ENCODE measurements at places on chromosomes 16 and 17.

GRCh38 chr17:34851961-34852540, 109.2 kb downstream of the CCT6B start:
- DNase-seq = no peak

- DNase-seq = peak; percentile 95
Measured at GRCh38 chr16:4411684-4412083, 4.7 kb downstream of the CORO7 start.

DNA sequence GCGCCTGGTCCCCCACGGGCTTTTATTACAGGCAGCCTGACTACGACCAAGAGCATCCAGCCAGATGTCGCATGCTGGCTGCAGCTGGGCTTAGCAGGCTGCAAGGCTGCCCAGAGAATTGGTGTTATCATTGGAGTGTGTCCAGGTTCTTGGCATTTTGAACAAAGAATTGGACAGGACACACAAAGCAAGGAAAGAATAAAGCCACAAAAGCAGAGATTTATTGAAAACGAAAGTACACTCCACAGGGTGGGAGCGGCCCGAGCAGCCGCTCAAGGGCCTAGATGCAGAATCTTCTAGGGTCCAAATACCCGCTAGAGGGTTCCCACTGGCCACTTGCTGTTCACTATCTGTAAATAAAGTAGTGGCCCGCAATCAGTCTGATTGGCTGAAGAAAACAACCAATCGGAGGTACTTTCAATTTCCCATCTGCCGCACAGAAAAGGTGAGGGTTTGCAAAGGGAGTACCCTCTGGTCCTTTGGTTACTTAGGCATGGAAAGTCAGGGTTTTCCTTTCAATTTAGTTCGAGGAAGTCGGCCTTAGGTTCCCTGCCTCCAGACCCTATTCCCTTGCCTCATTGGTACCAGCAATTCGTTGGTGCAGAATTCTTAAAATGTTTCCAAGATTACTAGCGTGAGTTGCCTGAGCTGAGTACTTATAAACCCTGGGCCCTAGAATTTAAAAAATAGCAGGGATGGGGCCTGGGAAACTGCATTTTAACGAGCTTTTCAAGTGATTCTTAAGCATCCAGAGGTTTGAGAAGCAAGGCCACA, 38.5 kb upstream of the CNEP1R1 start:
- no peak for DNase-seq

GRCh38 chr16:85752511-85753420, 1.9 kb upstream of the C16orf74 start:
- no peak for DNase-seq

- DNase-seq = no peak
Measured at GRCh38 chr17:65039336-65039988, 17.1 kb downstream of the GNA13 start.

DNA sequence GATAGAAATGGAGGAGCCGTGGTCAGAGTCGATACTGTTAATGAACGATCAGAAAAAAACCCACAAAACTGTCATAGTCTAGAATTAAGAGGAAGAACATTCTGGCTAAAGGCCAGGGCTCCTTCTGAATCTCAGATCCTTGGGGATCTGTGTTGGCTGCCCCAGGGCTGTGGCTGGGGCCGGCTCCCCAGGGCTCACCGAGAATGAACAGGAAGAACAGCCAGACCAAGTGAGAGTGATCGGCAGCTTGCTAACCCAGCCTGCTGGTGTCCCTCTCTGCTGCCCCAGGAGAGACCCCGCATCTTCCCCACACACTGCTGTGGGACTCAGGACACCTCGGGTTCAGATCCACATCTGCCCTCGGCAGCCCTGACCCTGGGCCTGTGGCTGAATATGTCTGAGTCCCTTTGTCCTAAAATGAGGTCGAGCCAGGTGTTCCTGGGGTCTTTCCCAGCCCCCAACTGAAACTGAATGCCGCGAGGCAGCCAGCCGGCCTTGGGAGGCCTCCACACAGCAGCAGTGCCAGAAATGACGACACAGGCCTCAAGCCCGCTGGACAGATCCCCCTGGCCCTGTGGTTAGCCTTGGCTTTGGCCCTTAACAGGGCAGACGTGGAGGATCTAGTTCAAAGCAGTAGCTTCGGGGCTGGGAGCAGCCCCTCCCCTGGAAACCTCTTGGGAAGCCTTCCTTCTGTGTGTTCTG, 23.9 kb upstream of the CLEC18A start:
- DNase-seq = peak; percentile 38

GRCh38 chr17:67055811-67056745, 11.7 kb downstream of the CACNG1 start:
- DNase-seq = no peak

DNA sequence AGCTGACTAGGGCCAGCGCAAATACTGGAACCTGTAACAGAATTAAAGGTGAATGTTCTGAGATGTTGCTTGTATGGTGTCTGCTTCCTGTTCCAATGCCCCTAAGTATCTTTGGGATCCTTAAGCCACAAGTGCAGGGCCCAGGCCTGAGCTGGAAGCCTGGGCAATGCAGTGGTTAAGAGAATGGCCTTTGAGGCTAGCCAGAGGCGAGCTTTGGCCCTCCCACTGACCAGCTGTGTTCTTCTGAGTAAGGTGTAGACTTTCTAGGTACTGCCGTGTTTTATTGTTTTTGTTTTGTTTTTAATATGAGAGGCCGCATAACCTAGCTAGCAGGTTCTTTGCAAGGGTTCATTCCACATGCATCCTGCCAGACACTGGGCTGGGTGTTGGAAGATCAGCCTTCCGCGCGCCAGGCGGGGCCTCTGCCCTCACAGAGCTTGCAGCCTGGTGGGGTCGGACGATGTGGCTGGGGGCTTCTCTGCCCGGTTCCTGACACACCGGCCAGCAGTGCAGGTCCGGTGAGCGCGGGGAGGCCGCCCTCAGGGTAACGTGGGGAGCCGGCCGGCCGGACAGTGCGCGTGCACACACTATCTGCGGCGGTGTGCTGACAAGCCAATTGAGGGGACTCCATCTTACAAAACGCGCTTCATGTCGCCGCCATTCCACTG, 551 bp upstream of the MLX start:
- DNase-seq = no peak

DNA sequence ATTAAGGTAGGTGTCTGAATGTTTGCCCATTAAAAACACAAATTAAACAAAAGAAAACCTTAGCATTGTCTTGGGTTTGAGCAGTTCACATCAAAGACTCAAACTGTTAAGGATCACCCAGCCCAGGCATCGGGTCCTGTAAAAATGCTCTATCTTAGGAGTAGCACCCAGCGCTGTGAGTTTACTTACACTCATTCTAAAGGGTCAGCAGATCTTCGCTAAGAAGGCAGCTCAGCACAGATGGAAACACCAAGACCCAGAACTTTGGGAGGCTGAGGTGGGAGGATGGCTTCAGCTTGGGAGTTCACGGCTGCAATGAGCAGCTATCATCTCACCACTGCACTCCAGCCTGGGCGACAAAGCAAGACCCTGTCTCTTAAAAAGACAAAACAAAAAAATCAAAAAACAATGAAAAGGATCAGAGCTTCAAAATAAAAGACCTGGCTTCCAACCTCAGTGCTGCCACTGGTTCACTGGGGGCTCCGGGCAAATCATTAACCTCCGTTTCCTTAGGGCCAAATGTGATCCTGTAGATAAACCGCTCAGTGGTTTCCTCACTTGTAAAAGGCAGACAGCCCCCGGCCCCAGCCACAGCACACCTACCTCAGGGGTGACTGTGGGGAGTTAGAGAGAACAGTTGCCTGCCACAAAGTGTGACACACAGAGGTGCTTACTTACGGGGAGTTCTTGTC, 11.1 kb downstream of the COG1 start:
- DNase-seq = no peak

GRCh38 chr17:73833775-73834488, 189.7 kb upstream of the SDK2 start:
- DNase-seq = no peak

- no peak for DNase-seq
Measured at GRCh38 chr16:46836534-46837530, 5.9 kb upstream of the C16orf87 start.

DNA sequence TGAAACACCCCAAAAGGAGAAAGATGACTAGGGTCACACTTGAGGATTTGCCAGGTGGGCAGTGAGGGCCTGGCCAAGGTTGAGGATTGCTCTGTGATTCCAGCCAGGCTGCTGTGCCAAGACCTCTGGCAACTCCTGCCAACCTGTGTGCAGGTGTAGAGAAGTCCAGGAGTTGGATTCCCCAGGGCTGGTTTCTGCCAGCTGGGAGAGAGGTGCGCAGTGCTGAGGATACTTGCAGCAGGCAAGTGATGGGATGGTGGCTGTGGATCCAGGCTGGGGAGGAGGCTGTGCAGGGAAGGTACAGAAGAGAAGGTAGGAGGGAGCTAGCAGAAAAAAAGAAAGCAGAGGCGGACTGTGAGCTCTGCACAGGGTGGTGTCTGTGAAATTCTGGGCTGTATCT, 6.6 kb downstream of the RIPOR1 start:
- no peak for DNase-seq

DNA sequence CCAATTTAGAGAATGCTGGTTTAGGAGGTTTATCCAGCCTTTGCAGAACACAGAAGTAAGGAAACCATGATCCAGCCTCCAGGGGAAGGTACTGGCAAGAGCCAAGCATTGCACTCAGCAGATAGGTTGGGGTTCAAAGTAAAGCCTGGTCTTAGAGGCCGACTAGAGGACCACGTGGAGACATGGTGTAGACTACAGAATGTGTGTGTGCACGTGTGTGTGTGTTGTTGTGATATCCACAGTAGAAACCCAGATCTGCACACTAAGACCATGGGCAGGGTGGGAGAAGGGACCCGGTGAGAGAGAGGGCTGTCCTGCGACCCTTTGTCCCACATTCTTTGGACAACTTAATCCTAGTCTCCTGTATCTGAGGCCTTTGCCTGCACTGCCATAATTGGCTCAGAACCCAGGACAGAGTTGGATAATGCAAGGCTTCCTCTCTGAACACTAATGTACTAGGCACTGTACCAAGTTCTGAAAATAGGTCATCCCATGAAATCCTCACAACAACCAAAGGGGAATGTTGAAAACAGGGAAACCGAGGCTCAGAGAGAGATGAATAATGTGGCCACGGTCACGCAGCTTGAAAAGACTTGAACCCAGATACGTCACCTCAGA, 325.1 kb upstream of the HSBP1 start:
- no peak for DNase-seq

DNA sequence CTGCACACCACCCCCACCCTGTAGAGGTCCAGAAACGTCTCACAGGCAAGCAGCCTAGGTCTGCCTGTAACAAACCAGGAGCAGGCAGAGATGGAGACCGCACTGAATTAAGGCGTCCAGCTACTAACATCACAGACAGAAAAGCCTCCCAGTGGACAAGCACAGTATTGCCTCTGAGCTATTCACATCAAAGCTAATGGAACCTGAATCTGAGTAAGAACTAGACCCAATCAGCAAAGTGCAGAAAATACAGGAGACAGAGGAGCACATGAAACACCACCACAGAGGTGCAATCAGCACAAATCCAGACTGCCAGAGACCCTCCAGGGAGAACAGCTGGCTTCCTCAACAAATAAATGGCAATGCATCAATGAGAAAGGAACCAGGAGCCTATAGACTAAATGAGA, 22.2 kb upstream of the PEMT start:
- peak; percentile 54 for DNase-seq

- DNase-seq = no peak
Measured at GRCh38 chr17:4998027-4998731, 429 bp downstream of the KIF1C start.

- peak; percentile 95 for DNase-seq
Measured at GRCh38 chr17:75693500-75694481, 26.7 kb downstream of the SAP30BP start.

DNA sequence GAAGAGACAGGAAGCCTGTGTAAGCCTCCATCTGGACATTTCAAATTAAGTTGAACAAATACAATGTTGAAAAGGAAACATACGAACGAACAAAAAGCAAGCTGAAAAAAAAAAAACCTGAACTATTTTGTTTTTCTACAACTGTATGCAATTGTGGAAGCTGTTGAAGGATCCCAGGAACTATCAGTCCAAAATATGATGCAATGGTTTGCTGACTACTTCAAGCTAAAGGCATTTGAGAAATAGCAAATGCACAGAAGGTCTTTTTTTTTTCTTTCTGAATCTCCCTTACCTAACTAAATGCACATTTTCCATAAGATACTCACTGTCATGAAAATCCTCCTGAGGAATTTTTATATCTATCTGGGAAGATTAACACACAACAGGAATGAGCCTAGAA, 40.2 kb downstream of the MAF start:
- no peak for DNase-seq

GRCh38 chr17:42183741-42184711, 1.2 kb downstream of the HCRT start:
- DNase-seq = peak; percentile 69

GRCh38 chr16:19841184-19841583, 43.5 kb downstream of the GPRC5B start:
- peak; percentile 31 for DNase-seq

- no peak for DNase-seq
Measured at GRCh38 chr16:11609474-11610120, 22.9 kb upstream of the LITAF start.

DNA sequence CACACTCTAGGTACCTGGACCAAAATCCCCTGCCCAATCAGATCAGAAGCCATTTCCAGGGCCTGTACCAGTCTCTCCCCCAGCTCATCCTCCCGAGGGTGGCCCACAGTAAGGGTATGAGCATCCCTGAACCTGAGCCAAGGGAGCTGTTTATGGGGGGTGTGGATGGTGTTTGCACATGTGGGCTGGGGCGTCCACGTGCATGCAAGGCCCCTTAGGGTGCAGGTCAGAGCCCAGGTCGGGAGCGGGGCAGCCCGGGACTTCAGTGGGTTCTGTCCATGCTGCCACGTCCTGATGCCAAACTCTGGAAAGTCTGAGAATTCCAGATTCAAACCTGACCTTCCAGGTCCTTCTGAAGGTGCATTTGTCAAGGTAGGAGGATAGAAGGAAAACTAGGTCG, 9.8 kb downstream of the MILR1 start:
- DNase-seq = no peak

DNA sequence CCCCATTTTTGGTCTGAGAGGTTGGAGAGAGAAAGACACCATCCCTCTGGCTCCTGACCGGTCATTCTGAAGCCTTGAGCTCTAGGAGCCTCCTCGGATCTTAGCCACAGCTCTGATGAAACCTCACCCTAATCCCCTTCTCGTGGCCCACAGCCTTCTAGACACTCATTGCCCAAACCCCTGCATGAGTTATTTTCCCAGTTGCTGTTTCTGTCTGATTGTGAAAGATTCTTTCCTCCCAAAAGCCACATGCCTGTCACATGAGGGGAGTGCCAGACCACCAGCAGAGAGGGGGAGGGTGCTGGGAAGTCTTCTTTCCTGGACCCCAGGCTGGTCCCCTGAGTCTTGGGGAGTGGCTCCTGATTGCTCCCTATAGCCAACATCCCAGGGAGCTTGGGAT, 17.6 kb upstream of the ABR start:
- DNase-seq = peak; percentile 86

DNA sequence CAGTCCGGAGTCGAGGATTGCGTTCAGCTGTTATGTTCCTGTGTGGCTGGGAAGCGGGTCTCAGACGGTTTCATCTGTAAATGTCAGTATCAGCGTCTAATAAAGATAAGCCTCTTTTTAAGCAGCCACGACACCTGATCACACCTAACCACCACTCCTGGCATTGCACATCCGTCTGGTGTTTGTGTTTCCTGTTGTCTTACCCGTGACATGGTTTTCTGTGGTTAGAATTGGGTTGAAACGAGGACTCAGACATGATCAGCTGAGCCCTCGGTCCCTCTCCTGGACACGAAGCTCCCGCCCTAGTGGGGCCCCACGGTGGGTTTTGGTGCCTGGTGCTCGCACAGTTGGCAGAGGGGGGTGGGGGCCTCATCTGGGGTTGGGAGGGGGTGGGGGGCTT, 18.3 kb downstream of the CPNE7 start:
- DNase-seq = no peak

- no peak for DNase-seq
Measured at GRCh38 chr17:76142039-76142584, 1.1 kb upstream of the FOXJ1 start.
